ENCODE measurements at places on chromosomes 13 and 19.

DNA sequence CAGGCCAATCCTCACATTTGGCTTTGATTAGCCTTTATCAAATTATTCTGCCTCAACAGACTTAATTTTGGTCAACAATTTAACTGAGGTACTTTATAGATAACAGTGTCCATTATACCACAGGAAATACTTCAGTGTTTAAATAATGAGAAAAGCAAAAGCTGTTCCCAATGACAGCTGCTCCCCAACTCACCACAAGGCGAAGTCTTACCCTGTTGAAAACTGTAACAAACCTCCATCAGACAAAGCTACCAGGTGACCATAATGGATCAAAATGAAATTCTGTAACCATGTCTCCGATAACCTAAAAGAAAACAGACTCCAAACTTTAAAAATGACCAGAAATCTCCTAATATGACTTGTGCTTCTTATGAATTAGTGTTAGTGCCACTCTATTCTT, 50.3 kb downstream of the ZNF44 start:
- DNase-seq: no peak

DNA sequence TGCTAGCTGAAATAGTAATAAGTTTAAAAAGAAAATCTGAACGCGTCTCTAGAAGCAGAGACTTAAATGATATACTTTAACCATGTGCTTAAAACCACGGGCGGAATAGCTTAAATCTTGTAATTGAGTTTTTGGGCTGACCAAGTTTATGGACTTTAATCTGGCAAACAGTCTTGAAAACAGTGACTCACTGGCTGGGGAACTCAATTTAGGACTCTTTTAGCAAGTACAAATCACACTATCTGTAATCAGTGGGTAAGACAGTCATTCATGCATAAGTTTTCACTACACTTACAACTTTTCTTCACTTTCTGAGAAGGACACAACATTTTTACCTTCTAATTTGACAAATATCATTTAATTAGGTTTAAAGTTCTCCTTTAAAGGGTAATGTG, 26.8 kb downstream of the ZNF627 start:
- DNase-seq: no peak

- DNase-seq: no peak
Measured at GRCh38 chr19:44889830-44890365, 1.2 kb upstream of the TOMM40 start.

DNA sequence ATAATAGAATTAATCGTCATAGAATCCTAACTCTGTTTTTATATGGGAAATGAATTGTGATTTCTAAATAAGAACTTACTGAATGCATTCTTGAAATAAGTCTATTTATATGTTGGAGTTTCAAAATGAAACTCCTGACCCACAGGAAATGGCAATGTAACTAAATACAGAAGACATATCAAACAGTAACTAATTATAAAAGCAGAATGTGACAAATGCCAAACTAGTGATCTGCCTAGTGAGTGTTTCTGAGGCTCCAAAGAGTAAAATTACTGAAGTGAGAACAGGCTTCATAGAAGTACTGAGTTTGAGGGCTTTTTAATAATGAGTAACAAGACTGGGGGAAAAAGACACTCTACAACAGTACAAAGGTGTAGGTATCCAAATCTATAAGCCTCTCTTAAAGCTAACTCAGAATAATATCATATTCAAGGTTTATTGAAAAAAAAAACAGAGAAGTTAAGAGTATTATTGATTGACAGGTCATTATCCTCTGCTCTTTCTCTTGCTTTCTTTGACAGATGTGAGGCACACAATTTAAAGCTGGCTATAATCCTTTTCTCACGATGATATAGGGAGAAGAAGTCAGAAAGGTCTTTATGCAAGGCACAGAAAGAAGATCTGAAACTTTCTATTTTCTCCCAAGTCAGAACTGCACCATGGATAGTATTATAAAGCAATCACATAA, 17.4 kb upstream of the ATXN8OS start:
- DNase-seq: no peak

GRCh38 chr19:11324748-11325389, 14.6 kb downstream of the RAB3D start:
- DNase-seq: no peak

DNA sequence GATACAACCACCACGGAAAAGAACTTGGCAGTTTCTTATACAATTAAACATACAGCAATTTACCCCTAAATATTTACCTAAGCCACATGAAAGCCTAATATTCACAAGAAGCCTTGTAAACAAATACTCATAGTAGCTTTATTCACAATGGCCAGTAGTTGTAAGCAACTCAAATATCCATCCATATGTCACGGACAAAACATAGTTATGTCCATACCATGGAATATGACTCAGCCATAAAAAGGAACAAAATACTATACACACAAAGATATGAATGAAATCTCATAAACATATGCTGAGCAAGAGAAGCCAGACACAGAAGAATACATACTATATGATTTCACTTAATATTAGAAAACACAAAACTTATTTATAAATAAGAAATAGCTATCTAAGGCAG, 12.9 kb downstream of the PSPC1 start:
- no peak for DNase-seq

GRCh38 chr13:56700324-56700723, 440.4 kb upstream of the PRR20A start:
- DNase-seq: no peak

- peak; percentile 80 for DNase-seq
Measured at GRCh38 chr19:47247308-47247990, 8.9 kb upstream of the CCDC9 start.

DNA sequence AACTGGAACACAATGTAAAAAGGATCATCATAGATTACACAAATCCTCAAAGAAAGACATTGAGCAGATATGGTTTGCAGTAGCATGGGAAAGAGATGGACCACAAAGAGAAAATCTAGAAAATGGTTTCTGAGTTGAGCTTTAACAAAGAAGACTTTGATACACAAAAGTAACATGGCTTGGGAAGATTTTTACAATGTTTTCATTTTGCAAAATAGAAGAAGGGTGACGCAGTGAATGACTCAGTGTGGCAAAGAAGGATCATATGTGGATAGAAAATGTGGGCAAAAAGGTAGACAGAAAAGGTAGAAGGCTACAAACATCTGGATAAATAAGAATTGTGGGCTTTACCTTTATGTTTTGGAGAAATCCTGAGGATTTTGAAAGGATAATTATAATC, 1220.5 kb downstream of the PCDH17 start:
- no peak for DNase-seq

- no peak for DNase-seq
Measured at GRCh38 chr19:12991296-12991695, 4.0 kb upstream of the NFIX start.

- no peak for DNase-seq
Measured at GRCh38 chr19:4298810-4299550, 3.2 kb downstream of the TMIGD2 start.

- no peak for DNase-seq
Measured at GRCh38 chr13:59493436-59493965, 670.2 kb downstream of the DIAPH3 start.

GRCh38 chr13:44487989-44488388, 88.1 kb downstream of the TSC22D1 start:
- no peak for DNase-seq

- DNase-seq: no peak
Measured at GRCh38 chr13:91313103-91313502, 34.4 kb upstream of the MIR17HG start.

GRCh38 chr19:52785506-52785905, 1.1 kb downstream of the ZNF600 start:
- no peak for DNase-seq

- DNase-seq: no peak
Measured at GRCh38 chr19:41311613-41312012, 1.6 kb downstream of the CCDC97 start.

GRCh38 chr13:67306742-67307141, 76.6 kb upstream of the PCDH9 start:
- no peak for DNase-seq

Data from dorsolateral prefrontal cortex (tissue), 122 donors.